ENCODE measurements at places on chromosomes 3 and 15.

- no peak for DNase-seq
Observed at GRCh38 chr3:186098740-186099139, 10.1 kb downstream of the ETV5 start.

- no peak for DNase-seq
Observed at GRCh38 chr3:66165660-66166059, 55.1 kb upstream of the SLC25A26 start.

DNA sequence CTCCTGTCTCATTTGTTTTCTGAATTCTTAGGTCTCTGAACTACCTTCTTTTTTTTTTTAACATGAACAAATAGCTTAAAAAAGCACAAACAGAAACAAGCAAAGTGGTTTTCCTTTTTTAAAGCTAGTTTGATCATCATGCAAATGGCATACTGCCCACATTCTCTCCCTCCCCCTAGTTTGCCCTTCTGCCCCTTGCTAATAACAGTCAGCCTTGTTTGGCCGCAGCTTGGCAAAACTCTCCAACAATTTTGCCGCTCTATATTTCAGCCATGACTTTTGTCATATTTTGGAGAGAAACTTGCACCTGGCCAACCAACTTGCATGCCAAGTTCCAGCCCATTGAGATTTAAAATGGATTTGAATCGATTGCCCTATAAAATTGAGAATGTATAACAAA lies 666.0 kb upstream of the NR2F2 start:
- DNase-seq = no peak

- no peak for DNase-seq
Observed at GRCh38 chr15:33959844-33960548, 8.3 kb upstream of the CHRM5 start.

- DNase-seq = no peak
Observed at GRCh38 chr3:159734681-159735080, 254.0 kb upstream of the IL12A start.

GRCh38 chr3:147406028-147406931 lies at the start of gene ZIC4:
Gene ZIC4, minus strand, starts transcription at chr3:147406543. Its CDS starts 3,746 bp downstream, at chr3:147402797.
- no peak for DNase-seq

DNA sequence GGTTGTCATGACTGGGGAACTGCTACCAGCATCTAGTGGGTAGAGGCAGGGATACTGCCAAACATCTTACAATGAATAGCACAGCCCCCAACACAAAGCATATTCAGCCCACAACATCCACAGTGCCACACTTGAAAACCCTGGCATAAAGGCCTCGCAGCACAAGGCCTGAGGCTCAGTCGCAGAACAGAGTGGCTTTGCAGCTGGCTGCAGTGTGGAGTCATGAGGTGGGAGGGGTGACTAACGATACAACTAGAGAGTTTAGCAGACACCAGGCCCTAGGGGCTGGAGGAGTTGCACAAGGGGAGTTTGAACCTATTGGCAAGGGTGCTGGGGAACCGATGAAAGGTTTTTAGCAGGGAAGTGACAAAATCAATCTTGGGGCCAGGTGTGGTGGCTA lies 32.1 kb downstream of the GRK7 start:
- DNase-seq = no peak

- no peak for DNase-seq
Observed at GRCh38 chr15:70530906-70531305, 232.5 kb downstream of the UACA start.

- no peak for DNase-seq
Observed at GRCh38 chr3:44924457-44925084, 50.2 kb downstream of the TGM4 start.

- DNase-seq = no peak
Observed at GRCh38 chr3:57331078-57331610, 38.7 kb upstream of the ASB14 start.

DNA sequence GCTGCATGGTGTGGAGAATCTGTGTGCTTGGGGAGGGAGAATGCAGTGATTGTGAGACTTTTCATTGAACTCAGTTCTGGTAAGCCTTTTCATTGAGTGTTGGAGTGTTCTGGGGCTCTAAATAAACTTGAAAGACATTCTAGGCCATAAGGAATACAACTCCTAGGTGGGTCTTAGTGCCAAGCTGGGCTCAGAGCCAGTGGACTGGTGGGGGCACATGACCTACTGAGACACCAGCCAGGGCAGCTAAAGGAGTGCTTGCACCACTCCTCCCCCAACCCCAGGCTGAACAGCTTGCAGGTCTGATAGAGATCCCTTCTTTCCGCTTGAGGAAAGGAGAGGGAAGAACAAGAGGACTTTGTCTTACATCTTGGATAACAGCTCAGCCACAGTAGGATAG lies 21.7 kb upstream of the KPNA4 start:
- DNase-seq = no peak

DNA sequence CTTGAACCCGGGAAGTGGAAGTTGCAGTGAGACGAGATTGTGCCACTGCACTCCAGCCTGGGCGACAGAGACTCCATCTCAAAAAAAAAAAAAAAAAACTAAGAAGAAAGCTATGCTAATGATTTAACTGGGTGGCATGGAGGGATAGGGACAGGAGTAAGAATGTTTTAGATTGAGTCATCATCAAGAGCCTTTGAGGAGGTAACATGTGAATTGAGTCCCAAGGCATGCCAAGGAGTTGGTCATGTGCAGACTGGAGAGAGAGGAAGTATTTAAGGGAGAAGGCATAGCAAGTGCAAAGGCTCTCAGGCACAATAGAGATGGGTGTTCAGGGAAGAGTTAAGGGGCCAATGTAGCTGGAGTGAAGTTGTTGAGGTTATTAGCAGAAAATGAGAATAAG lies 9.1 kb downstream of the BNC1 start:
- DNase-seq = no peak

DNA sequence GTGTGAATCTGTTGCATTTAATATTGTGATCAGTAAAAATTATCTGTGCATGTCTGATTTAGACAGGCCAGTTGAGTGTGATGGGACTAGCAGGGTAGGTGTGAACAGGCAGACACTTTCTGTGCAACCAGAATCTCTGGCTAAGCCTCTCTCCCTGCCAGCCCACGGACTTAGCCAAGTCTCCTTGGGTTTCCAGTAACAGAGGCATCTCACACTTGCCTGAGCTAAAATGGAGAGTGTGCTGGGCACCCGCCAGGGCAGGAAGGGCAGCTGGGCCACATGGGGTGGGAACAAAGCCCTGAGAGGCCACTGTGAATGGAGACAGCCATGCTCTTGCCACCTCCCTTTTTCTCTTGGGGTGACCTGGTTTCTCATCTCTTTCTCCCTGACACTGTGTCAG lies 12.5 kb upstream of the RPS27L start:
- DNase-seq = no peak

DNA sequence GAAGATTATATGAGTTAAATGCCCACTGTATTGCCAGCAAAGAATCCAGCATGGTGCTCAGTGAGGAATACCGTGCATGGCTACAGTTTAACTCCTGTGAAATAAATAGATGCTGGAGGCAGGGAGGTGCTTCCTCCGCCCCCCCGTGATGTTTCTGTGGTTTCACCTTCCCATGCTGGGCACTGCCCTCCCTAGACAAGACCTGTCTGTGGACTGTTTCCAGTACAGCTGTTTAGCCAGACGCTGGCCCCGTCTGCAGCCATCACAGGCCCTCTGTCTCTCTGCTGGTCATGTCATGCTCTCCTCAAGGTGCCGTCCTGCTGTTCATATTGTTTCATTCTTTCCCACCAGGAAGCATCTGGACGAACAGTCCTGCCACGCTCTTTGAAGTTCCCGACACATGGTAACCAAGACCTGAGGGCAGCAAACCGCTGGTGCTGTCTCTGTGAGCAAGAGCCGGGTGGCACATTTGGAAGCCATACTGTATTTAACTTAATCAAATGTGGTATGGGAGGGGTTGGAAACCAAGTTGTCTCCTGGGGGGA lies 31.4 kb downstream of the GOLGA8S start:
- DNase-seq = no peak

DNA sequence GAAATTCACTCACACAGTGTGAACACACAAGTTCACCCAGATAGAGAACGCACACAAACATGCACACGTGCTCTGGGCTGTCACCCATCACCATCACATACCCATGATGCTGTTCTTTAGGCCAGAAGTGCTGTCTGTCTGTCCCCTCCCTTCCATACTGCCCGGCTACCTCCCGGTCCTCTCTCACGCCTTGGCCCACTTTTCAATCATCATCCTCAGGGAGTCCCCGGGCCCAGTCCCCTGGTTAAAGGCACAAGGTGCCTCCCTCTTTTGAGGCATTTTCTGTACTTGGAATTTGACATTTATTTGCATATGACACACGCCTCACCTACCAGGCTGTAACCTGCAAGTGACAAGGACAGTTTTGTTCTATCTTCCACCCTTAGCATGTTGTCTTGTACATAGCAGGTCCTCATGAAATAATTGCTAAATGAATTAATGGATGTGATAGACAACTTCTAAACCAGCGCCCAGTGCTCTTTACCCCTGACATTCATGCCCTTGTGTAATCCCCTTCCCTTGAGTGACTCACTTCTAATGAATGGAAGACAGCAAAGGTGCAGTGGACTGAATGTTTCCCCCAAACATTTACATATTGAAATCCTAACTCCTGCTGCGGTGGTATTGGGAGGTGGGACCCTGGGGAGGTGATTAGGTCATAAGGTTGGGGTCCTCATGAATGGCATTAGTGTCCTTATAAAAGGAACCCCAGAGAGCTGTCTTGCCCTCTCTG lies 73.9 kb upstream of the ADPGK start:
- no peak for DNase-seq

- DNase-seq = no peak
Observed at GRCh38 chr3:173138026-173138425, 3.0 kb downstream of the SPATA16 start.

- no peak for DNase-seq
Observed at GRCh38 chr15:92586383-92586942, 69.1 kb downstream of the FAM174B start.

DNA sequence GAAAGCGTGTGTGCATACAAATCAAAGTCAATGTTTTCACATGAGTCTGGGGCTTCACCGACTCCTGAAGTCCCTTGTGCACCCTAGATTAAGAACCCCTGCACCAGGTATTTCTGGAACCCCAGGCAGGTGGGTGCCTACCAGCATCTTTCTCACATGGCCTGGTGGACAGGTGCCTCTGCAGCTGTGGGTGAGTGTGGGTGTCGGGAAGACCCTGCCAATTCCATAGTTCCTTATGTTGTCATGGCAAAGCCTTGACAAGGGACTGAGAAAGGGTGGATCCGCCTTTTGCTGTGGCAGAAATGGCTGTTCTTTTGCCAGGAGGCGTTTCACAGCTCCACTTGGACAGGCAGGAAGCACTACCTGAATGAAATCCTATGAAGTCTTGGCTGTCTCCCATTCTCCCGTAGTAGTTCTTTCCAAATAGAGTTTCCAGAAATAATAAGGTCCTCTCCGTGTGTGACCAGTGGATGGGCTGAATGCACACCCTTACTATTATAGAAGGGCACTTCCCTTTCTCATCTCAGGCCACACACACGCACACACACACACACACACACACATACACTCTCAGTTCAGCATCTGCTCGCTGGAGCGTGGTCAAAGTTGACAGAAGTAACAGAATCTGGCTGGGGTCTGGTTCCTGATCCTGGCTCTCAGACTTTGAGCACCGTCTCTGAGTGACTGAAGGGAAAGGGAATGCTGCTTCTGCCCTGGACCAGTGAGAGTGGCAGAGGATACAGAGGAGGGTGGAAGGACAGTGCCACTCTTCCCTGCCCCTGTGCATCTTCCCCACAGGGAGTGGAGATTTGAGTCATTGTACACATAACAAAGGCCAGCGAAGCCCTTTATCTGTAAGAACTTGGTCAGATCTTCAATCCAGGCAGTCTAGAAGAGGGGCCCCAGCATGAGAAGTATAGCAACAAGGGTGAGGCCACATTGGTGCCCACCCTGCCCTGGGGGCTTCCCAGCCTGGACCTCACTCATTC lies 38.7 kb downstream of the PDIA5 start:
- no peak for DNase-seq

- no peak for DNase-seq
Observed at GRCh38 chr15:47718497-47719437, 1.5 kb downstream of the SEMA6D start.

DNA sequence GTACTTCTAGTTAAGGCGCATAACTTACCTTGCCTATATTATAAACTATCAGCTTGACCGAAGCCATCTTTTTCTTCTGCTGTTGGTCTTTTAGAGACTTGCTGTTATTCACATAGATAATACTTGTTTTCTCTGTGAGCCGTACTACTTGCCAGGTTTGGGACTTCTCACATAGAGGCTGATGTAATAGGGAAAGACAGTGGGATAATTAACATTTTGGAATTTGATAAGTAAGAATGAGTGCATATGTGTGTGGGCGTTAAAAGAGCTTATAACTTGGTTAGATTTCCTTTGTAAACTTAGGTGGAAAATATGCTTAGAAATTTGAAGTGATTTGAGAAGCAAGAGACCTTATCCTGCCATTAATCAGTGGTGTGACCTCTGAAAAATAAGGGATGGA lies 47.8 kb downstream of the FNDC3B start:
- DNase-seq = no peak

DNA sequence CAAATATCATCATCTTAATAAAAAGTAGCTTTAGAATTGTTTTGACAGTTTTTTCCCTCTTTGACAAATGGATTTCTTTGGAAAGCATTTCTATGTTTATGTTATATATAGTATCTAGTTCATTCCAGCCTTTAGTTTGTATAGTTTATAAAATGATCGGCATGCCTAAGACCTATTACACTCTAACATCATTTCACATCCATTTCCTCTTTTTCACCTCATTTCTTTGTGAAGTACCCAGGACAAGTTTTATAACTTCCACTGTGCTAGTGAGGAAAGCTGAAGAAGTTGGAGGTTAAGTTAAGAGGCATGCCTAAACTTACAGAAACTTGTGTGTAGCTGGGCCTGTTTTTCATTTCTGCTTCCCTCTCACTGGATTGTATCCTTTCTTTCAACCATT lies 178.4 kb downstream of the TP63 start:
- no peak for DNase-seq

DNA sequence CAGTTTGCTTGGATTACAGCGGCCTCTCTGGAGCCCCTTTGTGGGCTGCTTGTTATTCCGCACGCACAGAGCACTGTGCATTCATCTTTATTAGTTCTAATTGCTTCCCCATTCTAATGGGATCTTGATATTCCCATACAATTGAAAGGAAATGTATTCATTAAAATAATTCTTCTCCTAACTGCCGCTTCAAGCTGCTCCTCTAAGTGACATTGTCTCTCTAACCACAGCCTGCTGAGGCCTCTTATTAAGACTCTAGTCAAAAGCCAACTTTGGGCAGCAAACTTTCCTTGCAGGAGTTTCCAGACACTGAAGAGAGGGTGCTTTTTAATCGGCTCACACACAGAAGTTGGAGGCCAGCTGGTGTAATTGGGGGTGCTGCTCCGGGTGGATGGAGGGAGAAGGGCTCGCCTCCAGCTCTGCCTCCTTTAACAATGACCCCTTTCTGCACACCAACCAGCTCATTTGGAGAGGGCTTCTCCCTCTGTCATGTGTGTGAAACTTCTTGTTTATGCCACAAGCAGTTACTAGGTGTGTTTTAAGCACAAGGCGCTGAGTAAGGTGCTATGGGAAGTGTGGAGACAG lies 5.6 kb upstream of the MAGEF1 start:
- DNase-seq = no peak

- no peak for DNase-seq
Observed at GRCh38 chr3:143224716-143225115, 105.1 kb downstream of the CHST2 start.

All from D721Med (cell line).